Left lung (tissue), 14 donors: ENCODE measurements at places on chromosomes 5 and 9.
A peak's percentile ranks its signal among the peaks of the same experiment; 100 is the strongest.

- no peak overlapping the region for H3K4me3 ChIP-seq
- DNase-seq = no peak
- no peak overlapping the region for H3K27ac ChIP-seq
- no peaks in the 10 kb centered on the region for H3K4me1 ChIP-seq
- no peaks in the 10 kb centered on the region for H3K36me3 ChIP-seq
- H3K27me3 ChIP-seq = no peaks in the 10 kb centered on the region
Observed at GRCh38 chr9:86546712-86547111, 192.5 kb upstream of the TUT7 start.

DNA sequence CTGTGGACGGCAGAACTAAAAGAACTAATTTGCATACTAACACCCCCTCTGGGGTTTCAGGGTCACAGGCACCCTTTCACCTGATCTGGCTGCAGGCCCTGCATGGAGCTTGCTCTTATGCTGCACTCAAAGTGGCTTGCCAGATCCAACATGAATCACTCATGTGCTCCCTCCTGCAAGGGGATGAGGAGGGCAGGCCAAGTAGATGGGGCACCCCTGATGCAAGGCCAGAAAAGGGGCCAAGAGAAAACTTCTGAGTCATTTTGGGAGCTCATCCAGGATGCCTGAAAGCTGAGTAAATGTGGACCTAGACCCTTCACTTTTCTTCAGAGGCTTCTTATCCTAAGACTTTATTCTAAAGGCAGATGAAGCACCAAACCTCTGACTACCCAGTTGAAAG, 558.5 kb upstream of the PTGER4 start:
- H3K36me3 ChIP-seq = no peaks in the 10 kb centered on the region
- DNase-seq = no peak
- H3K27ac ChIP-seq = no peak overlapping the region

DNA sequence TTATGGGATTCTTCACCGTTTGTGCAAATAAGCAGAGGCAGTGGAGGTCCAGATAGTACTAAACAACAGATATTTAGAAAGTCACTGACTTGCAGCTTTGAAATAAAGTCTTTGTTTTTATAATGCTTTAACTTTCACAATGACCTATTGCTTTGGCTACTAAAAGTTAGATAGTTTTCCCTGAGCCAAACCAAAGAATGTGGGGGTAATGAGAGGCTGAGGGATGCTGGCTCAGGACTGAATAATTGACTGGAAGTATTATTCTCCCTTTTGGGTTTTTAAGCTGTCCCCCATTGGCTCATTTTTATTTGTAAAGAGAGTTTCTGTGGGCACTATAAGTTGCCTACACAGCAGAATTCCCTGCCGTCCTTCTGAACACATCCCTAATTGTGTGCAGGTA, 99.2 kb upstream of the ACTBL2 start:
- H3K27ac ChIP-seq = no peak overlapping the region
- H3K27me3 ChIP-seq = no peaks in the 10 kb centered on the region
- H3K4me1 ChIP-seq = no peaks in the 10 kb centered on the region
- no peak for DNase-seq
- H3K4me3 ChIP-seq = no peak overlapping the region

DNA sequence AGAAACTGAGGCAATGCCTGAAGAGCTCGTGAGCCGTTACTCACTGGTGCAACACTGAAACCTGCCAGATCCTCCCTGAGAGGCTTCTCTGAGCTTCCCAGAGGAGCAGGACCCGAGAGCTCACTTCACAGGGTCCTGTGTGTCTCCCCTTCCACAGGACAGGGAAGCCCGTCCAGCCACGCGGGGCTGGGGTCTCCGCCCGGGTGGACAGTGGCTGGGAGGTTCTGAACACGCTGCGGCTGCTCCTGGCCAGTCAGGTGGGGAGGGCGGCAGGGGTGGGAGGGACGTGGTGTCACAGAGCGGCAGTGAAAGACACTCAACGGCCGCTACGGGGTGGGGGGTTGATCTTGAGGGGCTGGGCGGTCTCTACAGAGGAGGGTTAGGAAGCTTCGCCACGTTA, 290 bp upstream of the ZDHHC11 start:
- DNase-seq = peak; percentile 76
- H3K27me3 ChIP-seq = peaks cover 25% of the 10 kb centered on the region
- H3K4me1 ChIP-seq = no peaks in the 10 kb centered on the region
- no peaks in the 10 kb centered on the region for H3K36me3 ChIP-seq
- no peak overlapping the region for H3K27ac ChIP-seq

GRCh38 chr9:119487118-119487827, 118.0 kb upstream of the BRINP1 start:
- H3K4me3 ChIP-seq = no peak overlapping the region
- H3K36me3 ChIP-seq = no peaks in the 10 kb centered on the region
- no peak overlapping the region for H3K27ac ChIP-seq
- no peak for DNase-seq
- no peaks in the 10 kb centered on the region for H3K4me1 ChIP-seq

DNA sequence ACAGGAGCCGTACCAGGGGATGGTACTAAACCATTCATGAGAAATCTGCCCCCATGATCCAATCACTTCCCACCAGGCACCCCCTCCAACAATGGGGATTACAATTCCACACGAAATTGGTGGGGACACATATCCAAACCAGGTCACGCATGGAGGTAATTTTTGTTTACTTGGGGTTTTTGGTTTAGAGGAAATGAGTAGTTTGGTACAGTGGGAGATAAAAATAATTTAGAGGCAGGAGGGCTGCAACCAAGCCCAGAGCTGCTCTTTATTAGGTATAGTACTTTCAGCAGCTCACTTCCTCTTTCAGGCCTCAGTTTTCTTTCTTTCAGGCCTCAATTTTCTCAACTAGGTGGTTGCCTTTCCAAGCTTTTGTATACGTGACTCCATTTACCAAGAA, 23.2 kb downstream of the PRUNE2 start:
- no peaks in the 10 kb centered on the region for H3K36me3 ChIP-seq
- H3K4me1 ChIP-seq = no peaks in the 10 kb centered on the region
- no peak overlapping the region for H3K27ac ChIP-seq
- no peak overlapping the region for H3K4me3 ChIP-seq
- no peaks in the 10 kb centered on the region for H3K27me3 ChIP-seq
- DNase-seq = no peak

GRCh38 chr5:72649449-72649848, 142.2 kb upstream of the ZNF366 start:
- H3K4me1 ChIP-seq = no peaks in the 10 kb centered on the region
- H3K27me3 ChIP-seq = no peaks in the 10 kb centered on the region
- no peaks in the 10 kb centered on the region for H3K36me3 ChIP-seq
- DNase-seq = no peak

GRCh38 chr9:134156564-134157377, 7.6 kb downstream of the RNU6ATAC start:
- H3K4me1 ChIP-seq = no peaks in the 10 kb centered on the region
- no peak overlapping the region for H3K4me3 ChIP-seq
- no peak overlapping the region for H3K27ac ChIP-seq
- DNase-seq = no peak
- no peaks in the 10 kb centered on the region for H3K27me3 ChIP-seq
- peaks cover 3% of the 10 kb centered on the region for H3K36me3 ChIP-seq

DNA sequence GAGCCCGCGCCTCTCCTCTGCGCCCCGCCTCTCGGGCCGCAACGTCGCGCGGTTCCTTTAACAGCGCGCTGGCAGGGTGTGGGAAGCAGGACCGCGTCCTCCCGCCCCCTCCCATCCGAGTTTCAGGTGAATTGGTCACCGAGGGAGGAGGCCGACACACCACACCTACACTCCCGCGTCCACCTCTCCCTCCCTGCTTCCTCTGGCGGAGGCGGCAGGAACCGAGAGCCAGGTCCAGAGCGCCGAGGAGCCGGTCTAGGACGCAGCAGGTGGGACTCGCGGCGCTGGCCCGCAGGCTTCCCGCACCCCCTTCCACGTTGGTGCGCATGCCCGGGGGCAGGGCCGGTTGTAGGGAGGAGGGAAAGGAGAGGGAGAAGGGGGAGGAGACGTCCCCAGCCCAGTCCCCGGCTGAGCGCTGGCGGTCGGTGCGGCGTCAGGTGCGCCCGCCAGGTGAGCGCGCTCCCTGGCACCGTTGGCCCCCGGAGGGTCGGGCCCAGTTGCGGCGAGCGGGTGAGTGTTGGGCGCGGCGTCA, at the start of gene OCLN:
Gene OCLN, plus strand, starts transcription at position 400 of the 532 bp plus-strand sequence. CDS start 11,455 bp downstream, outside the sequence.
- peak; percentile 90 for DNase-seq
- peaks cover 46% of the 10 kb centered on the region for H3K27me3 ChIP-seq
- peak within 1 kb of the TSS; percentile 71 for H3K4me3 ChIP-seq
- peak within 1 kb of the TSS; percentile 89 for H3K27ac ChIP-seq

DNA sequence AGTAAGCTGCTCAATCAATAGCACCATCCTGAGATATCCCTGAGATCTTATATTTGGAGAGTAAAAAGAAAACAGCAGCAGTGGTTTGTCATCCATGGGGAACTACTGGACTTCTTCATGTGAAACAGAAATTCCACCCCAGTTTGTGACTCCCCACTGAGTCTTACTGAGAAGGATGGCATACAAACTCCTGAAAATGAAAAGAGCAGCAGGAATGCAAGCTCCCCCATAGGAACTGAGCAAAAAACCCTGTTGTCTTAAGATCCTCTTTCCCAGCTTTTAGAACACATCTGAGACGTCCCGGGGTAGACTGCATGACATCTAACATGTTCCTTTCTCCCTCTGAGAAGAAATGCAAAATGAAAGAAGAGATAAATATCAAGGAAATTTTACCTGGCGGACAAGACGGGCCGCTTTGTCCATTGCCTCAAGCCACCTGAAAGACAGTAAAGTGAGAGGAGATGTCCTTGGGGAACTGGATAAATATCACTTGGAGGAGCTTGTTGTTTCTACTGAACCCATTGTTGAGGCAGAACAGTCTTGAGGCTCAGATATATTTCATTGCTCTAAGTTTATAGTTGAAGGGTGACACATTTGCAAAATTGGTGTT, 117.1 kb downstream of the NUDT12 start:
- no peaks in the 10 kb centered on the region for H3K4me1 ChIP-seq
- DNase-seq = no peak
- no peaks in the 10 kb centered on the region for H3K36me3 ChIP-seq
- H3K27ac ChIP-seq = no peak overlapping the region
- no peak overlapping the region for H3K4me3 ChIP-seq

DNA sequence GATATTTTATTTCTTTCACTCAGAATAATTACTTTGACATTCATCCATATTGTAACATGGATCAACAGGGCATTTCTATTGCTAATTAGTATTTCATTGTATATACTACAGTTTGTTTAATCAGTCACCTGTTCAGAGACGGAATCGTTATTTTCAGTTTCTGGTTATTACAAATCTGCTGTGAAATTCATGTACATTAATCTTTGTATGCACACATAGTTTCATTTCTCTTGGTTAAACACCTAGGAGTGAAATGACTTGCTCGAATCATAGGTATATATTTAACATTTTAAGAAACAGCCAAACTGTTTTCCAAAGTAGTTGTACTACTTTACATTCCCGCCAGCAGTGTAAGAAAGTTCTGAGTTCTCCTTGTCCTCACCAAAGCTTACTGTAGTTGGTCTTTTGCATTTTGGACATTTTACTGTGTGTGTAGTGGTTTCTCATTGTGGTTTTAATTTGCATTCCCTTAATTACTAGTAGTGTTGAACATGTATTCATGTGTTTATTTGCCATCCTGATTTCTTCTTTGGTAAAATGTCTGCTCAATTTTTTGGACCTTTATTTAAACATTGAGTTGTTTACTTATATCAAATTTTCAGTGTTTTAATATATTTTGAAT, 198.2 kb downstream of the SAXO1 start:
- no peaks in the 10 kb centered on the region for H3K4me1 ChIP-seq
- no peak for DNase-seq
- no peak overlapping the region for H3K4me3 ChIP-seq
- no peaks in the 10 kb centered on the region for H3K27me3 ChIP-seq
- no peaks in the 10 kb centered on the region for H3K36me3 ChIP-seq

DNA sequence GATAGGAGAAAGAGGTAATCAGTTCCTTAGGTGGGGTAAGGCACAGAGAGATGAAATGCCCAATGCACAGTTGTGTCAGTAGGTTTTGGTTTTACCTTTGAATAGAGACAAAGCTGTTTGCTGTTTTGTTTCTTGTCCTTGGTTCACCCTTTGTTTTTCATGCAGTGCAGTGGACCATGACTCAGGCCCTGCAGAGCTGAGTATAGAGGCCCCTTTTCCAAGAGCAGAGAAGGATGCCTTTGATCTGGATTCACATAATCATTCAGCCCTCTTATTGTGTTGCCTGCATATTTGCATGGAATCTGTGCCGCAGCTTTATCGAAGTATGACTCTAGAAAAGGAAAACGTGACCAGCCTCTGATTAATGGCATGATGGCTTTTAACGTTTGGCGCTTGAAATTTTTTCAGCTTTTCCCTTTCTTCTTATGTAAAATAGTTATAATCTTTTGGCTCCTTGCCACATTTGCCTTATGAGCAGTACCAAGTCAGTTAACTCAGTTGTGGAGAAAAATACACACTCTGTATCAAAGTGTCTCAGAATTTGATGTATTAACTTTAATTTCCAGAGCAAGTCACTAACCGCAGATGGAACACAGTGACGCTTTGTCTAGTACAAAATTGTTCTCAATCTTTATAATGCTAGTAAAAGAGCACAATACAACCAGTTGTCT, 197.6 kb downstream of the KDM4C start:
- H3K4me1 ChIP-seq = no peaks in the 10 kb centered on the region
- peak; percentile 36 for DNase-seq
- no peaks in the 10 kb centered on the region for H3K36me3 ChIP-seq
- no peak overlapping the region for H3K27ac ChIP-seq
